ENCODE measurements at places on chromosomes 6 and 20.

- no peak for DNase-seq
- no peaks in the 10 kb centered on the region for H3K27me3 ChIP-seq
- no peak overlapping the region for H3K27ac ChIP-seq
- H3K4me1 ChIP-seq: peaks cover 7% of the 10 kb centered on the region
Measured at GRCh38 chr20:25242231-25242630, 5.7 kb upstream of the PYGB start.

GRCh38 chr6:140052736-140053729, 678.6 kb upstream of the CITED2 start:
- no peak for DNase-seq
- H3K27me3 ChIP-seq: no peaks in the 10 kb centered on the region
- H3K4me3 ChIP-seq: no peak overlapping the region
- no peak overlapping the region for H3K27ac ChIP-seq

DNA sequence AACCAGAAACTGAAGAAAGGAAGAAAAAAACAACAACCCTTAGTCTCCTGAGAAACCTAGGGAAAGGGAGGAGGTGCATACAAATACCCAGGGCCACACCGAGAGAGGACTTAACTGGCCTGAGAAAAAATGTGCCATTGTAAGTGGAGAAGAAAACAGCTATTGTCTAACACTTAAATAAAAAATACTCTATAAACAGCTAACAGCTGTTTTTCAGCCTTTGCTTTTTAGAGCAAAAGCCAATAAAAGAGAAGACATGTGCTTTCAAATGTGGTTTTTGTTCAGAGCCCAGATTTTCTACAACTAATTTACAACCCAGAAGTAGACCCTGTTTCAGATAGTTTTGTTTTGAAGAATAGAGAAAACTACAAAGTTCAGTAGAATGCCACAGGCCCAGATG, 56.0 kb upstream of the SLC22A16 start:
- no peaks in the 10 kb centered on the region for H3K27me3 ChIP-seq
- H3K36me3 ChIP-seq: no peaks in the 10 kb centered on the region
- no peak overlapping the region for H3K27ac ChIP-seq
- H3K4me3 ChIP-seq: no peak overlapping the region
- H3K4me1 ChIP-seq: peaks cover 13% of the 10 kb centered on the region

DNA sequence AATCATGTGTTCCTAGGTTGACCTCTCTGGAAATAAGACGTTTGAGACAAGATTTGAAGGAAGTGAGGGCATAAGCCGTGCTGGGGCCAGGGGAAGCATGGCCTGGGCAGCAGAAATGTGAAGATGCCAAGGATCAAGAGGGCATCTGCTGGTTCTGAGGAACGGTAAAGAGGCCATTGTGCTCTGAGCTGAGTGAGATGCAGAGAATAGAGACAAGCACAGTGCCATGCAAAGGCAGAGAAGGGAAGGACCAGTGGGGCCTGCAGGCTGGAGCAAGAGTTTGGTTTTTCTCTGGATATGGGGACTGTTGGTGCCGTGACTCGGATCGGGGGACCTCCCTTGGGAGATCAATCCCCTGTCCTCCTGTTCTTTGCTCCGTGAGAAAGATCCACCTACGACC, 50.8 kb downstream of the SMPDL3A start:
- no peak overlapping the region for H3K27ac ChIP-seq
- no peaks in the 10 kb centered on the region for H3K4me1 ChIP-seq
- no peak for DNase-seq
- H3K27me3 ChIP-seq: no peaks in the 10 kb centered on the region
- H3K36me3 ChIP-seq: no peaks in the 10 kb centered on the region
- H3K4me3 ChIP-seq: no peak overlapping the region

- no peaks in the 10 kb centered on the region for H3K27me3 ChIP-seq
- H3K27ac ChIP-seq: no peak overlapping the region
- H3K4me1 ChIP-seq: peaks cover 63% of the 10 kb centered on the region
- DNase-seq: peak; percentile 63
- no peak overlapping the region for H3K4me3 ChIP-seq
Measured at GRCh38 chr6:7138921-7139358, 31.2 kb downstream of the RREB1 start.

GRCh38 chr6:51528556-51528955, 558.9 kb downstream of the PKHD1 start:
- no peak overlapping the region for H3K27ac ChIP-seq
- no peaks in the 10 kb centered on the region for H3K4me1 ChIP-seq
- H3K36me3 ChIP-seq: no peaks in the 10 kb centered on the region
- no peaks in the 10 kb centered on the region for H3K27me3 ChIP-seq
- no peak overlapping the region for H3K4me3 ChIP-seq

DNA sequence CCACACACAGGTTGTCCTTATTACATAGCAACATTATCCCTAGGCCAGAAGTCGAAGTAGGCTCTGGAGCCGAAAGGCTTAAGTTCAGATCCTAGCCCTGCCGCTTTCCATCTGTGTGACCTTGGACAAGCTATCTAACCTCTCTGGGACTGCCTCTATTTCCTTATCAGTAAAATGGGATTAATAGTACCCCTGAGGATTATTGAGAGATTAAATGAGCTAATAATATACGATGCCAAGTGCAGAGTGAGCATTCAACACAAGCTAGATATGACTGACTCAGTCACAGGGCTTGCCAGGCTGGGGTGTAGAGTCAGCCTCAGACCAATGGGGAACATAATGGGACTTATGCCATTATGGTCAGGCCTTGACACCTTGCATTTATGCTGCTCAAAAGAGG, 8.9 kb upstream of the SPATA2 start:
- H3K27me3 ChIP-seq: no peaks in the 10 kb centered on the region
- H3K4me3 ChIP-seq: no peak overlapping the region
- H3K27ac ChIP-seq: no peak overlapping the region

GRCh38 chr20:46324960-46325703, 16.8 kb upstream of the CDH22 start:
- no peaks in the 10 kb centered on the region for H3K36me3 ChIP-seq
- no peaks in the 10 kb centered on the region for H3K27me3 ChIP-seq
- no peak overlapping the region for H3K27ac ChIP-seq

GRCh38 chr20:63767886-63768285, 28.3 kb downstream of the SLC2A4RG start:
- H3K27me3 ChIP-seq: no peaks in the 10 kb centered on the region
- H3K4me3 ChIP-seq: no peak overlapping the region
- no peaks in the 10 kb centered on the region for H3K4me1 ChIP-seq
- no peak overlapping the region for H3K27ac ChIP-seq
- no peaks in the 10 kb centered on the region for H3K36me3 ChIP-seq
- no peak for DNase-seq

DNA sequence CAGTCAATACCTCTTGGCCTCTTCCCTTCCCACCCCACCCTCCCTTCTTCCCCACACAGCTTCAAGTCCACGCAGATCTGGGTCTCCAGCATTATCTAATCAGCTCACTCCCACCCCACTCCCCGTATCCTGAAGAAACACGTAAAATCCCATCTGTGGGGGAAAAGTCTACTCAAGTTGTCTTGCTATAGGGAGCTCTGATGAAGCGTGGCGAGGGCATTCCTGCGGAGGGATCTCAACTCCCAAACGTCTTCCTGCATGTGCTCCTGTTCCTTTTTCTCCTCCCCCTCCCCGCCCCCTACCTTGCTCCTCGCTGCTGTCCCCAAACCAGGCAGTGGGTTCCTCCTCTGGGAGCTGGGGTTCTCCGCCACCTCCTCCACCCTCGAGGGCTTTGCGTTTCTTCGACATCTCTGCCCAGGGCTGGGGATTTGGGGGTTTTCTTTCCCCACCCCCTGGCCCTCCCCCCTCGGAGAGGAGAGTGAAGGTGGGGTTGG, 181.8 kb downstream of the TBXT start:
- H3K27ac ChIP-seq: no peak overlapping the region
- no peaks in the 10 kb centered on the region for H3K4me1 ChIP-seq
- no peak overlapping the region for H3K4me3 ChIP-seq
- no peaks in the 10 kb centered on the region for H3K36me3 ChIP-seq
- no peak for DNase-seq

DNA sequence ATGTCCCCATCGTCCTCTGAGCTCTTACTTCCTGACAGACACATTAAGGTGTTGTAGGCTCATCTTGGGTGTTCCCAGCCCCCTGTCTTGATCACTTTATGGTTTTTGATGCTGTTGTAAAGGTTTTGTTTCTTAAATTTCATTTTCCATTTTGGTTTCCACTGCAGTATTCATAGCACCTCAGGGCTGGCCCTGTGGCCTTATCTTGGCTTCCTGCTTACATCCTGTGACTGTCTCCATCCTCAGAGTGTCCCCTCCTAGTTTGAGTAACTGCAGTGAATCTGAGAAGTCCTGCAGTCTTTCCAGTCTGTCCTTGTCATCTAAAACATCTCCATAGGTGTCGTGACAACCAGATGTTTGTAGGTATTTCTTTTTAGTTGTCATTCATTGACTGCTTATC, 50.9 kb downstream of the JARID2 start:
- no peaks in the 10 kb centered on the region for H3K36me3 ChIP-seq
- H3K27me3 ChIP-seq: no peaks in the 10 kb centered on the region
- peaks cover 67% of the 10 kb centered on the region for H3K4me1 ChIP-seq
- H3K4me3 ChIP-seq: no peak overlapping the region
- no peak for DNase-seq
- no peak overlapping the region for H3K27ac ChIP-seq

DNA sequence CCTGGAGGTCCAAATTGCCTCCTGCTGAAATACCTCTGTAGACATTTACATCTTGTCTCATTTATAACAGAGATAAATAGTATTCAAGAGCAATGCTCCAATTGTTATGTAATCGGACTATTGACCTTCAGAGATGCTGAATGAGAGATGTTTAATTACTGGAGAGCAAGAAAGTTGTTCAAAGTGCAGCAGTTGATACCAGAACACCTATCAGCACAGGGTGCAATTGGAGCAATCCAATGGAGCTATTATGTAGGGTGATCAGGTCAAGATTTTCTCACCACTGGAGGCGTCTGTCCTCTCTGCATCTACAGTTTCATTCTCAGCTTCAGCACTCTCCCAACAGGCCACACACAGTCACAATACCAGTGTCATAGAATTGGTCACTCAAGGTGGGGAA, 19.5 kb upstream of the TMX4 start:
- H3K27ac ChIP-seq: no peak overlapping the region
- DNase-seq: no peak
- no peaks in the 10 kb centered on the region for H3K36me3 ChIP-seq
- H3K4me1 ChIP-seq: no peaks in the 10 kb centered on the region
- H3K4me3 ChIP-seq: no peak overlapping the region

- H3K4me3 ChIP-seq: no peak overlapping the region
- H3K27ac ChIP-seq: no peak overlapping the region
- peaks cover 12% of the 10 kb centered on the region for H3K4me1 ChIP-seq
- no peak for DNase-seq
Measured at GRCh38 chr6:70954750-70955149, 2.1 kb downstream of the B3GAT2 start.

DNA sequence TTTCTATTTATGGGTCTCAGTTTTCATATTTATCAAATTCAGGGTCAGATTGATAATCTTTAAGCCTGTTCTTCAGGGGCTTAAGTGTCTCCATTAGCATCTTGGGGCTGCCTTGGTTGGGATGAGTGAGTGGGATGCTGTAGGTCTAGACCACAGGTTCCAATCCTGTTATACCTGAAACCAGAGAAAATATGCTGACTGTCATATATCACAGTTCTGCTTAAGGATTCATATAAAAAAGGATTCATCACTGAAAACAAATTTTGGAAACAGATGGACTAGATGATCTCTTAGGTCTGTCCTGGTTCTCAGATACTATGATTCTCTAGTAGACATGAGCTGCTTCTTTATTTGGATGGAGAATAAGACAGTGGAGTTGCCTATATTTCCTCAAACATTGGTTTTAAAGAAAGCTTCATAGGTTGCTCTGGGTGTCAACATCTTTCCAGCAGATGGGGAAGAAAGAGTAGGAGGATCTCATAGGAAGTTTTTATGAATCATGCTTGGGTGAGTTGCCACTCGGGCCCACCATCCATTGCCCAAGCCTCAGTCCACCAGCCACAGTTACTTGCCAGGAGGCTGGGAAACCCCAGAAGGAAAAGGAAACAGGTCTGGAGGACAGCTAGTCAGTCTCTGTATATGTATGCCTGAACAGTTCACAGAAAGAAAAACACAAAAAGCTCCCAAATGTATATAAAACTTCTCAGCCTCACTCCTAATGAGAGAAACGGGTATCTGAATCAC, 42.9 kb upstream of the MAP7 start:
- H3K4me1 ChIP-seq: peaks cover 21% of the 10 kb centered on the region
- no peak overlapping the region for H3K4me3 ChIP-seq
- H3K36me3 ChIP-seq: peaks cover 42% of the 10 kb centered on the region

DNA sequence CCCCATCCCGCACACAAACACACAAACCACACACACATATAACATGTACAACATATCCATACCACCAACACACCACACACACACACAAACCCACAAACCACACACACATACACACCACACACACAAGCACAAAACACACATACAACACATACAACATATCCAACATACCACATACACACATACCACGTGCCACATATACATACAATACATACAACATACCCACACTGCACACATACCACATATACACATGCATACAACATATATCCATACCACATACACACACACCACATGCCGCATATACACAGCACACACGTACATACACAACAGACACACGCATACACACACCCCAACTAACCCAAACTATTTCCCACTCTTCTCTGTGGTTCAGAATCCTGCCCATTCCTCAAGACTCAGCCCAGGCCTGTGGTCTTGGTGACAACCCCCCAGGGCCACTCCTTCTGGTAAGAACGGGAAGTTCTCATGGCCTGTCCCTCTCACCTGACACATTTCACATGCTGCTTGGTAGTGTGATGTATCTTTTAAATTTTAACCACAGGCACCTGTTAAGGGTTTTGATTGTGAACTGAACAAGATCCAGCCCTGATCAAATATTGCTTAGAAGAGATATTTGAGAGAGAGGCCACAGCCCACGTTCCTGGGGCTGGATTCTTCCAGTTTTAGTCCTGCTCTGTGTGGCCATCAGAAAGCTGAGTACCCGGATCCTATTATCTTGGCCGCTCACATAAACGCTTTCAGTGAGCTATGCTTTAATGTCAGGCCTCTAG, 55.9 kb upstream of the KCNK16 start:
- H3K27me3 ChIP-seq: no peaks in the 10 kb centered on the region

- no peak overlapping the region for H3K4me3 ChIP-seq
- H3K27me3 ChIP-seq: peaks cover 17% of the 10 kb centered on the region
- peaks cover 47% of the 10 kb centered on the region for H3K4me1 ChIP-seq
- no peaks in the 10 kb centered on the region for H3K36me3 ChIP-seq
- H3K27ac ChIP-seq: no peak overlapping the region
Measured at GRCh38 chr20:25859649-25860530, 163.2 kb upstream of the ZNF337 start.

- peak; percentile 5 for DNase-seq
- no peaks in the 10 kb centered on the region for H3K27me3 ChIP-seq
Measured at GRCh38 chr6:21438237-21438985, 155.1 kb upstream of the SOX4 start.
